HEK293T (cell line): ENCODE measurements at places on chromosomes 3 and 15.

DNA sequence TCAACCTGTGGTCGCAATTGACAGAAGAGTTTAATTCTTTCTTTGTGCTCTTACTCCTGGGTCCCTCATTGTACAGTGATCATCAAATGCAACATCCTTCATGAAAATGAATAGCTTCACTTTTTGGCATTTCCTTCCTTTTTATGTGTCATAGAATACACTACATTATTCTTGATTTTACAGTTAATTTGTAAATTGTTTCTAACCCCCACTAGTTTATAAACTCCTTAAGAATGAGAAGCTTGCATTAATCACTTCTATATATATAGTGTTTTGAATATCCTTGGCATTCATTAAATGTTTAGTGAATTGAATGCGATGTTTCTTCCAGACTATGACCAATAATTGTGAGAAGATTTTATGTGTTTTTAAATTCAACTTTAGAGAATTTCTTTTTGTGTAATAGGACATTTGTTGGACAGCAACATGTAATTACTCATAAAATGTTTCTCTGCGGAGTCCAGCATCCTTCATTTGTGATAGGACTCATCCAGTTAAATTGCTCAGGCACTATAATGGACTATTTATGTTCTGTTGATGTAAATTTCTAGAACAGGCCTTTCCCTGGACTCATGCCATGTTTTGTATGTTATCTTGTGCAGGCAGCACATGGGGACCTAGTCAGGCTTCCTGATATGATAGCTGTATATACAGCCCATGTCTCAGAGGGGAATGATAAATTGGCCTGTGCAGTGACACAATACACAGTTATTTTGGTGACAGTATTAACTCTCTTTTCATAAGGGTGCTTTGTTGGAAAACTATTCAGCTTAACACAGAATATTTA lies 51.3 kb downstream of the MBNL1 start:
- no peak for DNase-seq

GRCh38 chr3:81503026-81503425 lies 258.4 kb downstream of the GBE1 start:
- no peak for DNase-seq

DNA sequence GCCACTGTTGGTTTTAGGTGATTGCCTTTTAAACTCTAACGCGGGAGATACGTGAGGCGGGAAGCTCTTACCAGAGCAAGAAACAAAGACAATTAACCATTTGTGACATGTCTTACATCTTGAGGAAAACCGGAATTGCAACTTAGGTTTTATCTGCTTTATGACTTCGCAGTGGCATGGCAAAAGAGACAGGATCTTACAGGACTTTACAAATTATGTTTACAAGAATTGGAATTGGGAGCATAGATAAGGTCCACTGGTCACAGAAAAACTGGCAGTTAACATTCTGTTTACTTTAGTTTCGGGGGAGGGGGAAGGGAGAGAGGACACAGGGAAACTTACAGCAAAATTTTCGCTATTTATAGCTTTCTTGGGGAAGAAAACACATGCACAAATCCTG lies 1119.6 kb downstream of the ZPLD1 start:
- DNase-seq: no peak

DNA sequence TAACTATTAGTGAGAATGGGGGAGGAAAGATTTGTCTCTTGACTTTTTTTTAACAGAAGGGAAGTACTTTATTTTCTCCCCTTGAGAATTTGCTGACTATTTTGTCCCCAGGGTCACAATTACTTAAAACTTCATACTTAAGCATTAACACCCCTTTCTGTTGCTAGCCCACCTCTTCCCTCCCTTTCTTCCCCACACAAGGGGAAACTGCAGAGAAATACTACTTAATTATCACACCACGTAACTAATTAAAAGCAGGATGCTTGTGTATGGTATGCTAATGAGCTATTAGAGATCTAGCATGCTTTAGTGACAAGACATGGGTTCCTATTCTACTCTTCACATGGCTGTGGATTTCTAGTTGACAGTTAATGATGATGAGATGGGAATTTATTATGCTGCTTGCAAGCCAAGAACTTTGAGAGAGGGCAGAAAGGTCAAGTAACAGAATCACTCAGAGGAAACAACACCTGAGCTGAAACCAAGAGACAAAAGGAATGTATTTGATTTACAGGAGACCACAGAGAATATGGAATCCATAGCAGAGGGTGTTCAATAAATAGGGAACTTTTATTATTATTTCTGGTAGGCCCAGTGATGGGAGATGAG lies 179.2 kb downstream of the LSAMP start:
- DNase-seq: no peak

GRCh38 chr3:48595075-48595525 lies at the start of gene COL7A1:
Gene COL7A1 (minus strand): TSS chr3:48595329. CDS start chr3:48595159, 170 bp downstream.
- DNase-seq: no peak

DNA sequence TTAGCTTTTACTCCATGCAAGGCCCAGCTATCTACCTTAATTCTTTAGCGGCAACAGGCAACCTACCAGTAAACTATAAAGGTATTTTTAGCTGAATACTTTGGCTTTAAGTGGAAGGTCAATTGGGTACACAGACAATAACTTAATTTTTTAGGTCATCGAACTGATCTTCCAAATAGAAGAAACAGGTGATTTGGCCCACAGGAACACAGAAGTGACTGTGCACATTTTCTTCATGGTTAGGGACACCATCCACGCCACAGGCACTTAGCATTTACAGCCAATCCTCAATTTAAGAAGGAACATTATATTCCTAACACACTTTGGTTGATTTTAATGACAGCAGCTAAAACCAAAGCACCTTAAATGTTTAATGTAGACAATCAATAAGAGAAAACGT lies 1.9 kb downstream of the ARPP19 start:
- DNase-seq: no peak

GRCh38 chr3:46660543-46661523 lies 32.6 kb downstream of the ALS2CL start:
- DNase-seq: no peak

GRCh38 chr3:177652556-177653291 lies 455.4 kb upstream of the TBL1XR1 start:
- no peak for DNase-seq

GRCh38 chr15:96699871-96700401 lies 369.4 kb downstream of the NR2F2 start:
- DNase-seq: no peak

DNA sequence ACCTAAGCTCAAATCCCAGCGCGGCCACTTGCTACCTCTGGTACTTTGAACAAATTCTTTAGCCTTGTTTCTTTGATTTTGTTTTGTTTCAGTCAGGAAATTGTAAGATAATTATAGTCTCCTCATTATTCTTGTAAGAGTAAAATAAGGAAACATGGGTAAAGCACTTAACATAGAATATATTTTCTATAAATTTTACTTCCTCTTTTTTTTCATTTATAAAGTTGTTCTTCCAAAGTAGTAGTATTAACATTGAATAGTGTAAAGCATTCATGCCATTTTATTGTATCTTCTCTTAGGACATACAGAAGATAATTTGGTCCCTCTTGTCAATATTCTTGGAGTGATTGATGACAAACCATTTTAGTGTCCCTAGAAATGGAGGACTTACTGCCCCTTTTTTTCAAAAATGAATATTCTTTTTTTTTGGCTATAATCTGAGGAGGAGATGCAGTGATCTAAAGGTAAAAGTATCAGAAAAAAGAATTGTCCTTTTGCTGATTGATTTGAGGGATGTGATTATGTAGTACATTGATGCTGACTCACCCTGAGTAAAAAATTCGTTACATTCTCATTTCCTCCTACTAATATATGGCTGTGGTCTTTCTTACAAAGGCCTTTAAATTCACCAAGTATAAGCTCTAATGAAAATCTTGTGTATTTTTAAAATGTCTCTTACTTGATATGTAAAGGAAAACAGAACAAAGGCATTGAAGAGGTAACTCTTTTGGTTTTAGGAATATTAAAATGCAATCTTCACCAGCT lies 51.0 kb downstream of the ALCAM start:
- DNase-seq: no peak

DNA sequence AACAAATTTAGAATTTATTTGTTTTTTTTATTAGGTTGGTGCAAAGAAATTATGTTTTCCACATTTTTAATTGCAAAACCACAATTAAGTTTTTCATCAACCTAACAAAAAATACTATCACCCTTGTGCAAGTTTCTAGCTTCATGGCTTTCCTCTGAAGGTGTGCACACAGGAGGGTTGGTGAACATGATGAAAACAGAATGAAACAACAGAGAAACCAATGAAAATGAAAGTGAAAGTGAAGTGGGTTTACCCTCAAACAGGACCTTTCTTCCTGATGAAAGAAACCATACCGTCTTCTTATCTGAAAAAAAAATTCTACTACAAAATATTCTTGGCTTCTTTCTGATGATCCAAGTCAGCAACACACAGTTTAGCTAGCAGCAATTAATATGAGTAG lies 71.9 kb upstream of the FEZF2 start:
- no peak for DNase-seq

- DNase-seq: no peak
Observed at GRCh38 chr3:183975981-183976662, 41.6 kb downstream of the ABCC5 start.
